ENCODE measurements at places on chromosomes 2 and 18.

DNA sequence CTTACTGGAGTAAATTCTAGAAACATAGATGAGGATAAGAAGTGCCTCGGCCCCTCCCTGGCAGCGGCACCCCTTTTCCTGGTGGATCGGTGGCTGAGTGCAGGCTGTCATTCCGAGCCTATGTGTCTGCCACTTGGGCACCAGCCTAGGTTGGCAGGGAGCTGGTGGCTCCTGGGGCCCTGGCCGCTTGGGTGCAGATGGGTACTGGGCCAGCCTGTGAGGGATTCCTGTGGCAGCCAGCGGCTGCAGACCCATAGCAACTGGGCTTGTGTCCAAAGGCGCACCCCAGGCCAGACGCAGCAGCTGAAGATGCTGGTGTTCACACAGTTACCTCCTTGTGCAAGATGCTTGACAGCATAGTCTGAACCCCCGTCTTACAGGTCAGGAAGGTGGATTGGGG, 2.8 kb downstream of the SNORC start:
- no peak for DNase-seq

GRCh38 chr2:112783187-112783714, 1.0 kb downstream of the IL1A start:
- DNase-seq, result no peak

DNA sequence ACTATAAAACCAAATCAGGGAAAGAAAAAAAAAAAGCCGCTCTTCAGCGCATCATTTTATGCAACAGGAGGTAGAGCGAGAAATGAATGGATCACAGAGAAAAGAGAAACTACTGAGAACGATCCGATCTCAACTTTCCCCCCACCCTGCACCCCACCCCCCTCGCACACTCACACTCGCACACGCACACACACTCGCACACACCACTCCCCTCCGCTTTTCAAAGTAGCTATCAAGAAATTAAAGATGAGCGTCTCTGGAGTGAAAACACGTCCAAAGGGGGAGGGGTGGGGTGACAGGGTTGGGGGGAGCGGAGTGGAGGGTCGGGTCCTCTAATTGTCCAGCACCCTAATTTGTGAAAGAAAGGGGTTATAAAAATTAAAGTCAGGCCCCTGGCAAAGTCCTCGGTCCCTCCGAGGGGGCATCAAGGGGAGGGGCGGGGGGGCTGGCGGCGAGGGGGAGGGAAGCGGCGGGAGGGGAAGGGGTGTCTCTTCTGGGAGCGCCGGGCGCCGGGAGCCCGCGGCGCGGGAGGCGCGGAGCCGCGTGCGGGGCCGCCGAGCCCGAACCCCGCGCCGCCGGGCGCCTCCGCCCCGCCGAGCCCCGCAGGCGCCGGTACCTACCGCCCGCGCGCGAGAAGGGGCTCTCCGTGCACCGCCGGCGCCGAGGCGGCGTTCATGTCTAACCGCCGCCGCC, 428 bp downstream of the TCF4 start:
- DNase-seq, result peak; percentile 12

DNA sequence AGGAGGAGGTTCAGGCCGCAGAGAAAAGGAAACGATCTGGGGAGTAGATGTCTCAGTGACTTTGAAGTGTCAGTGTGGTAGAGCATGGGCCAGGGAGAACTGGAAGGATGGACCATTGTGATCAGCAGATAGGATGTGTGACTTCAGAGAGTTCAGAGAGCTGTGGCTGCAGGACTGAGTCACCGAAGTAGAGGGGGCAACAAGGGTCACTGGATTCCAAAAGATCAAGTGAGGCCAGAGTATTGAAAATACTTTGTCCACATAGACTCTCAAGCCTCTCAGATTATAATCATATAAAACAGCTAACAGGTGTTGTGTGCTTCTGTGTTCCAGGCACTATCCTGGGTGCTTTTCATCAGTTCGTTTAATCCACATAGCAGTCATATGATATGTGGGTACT, 99.4 kb downstream of the CRIM1 start:
- no peak for DNase-seq

DNA sequence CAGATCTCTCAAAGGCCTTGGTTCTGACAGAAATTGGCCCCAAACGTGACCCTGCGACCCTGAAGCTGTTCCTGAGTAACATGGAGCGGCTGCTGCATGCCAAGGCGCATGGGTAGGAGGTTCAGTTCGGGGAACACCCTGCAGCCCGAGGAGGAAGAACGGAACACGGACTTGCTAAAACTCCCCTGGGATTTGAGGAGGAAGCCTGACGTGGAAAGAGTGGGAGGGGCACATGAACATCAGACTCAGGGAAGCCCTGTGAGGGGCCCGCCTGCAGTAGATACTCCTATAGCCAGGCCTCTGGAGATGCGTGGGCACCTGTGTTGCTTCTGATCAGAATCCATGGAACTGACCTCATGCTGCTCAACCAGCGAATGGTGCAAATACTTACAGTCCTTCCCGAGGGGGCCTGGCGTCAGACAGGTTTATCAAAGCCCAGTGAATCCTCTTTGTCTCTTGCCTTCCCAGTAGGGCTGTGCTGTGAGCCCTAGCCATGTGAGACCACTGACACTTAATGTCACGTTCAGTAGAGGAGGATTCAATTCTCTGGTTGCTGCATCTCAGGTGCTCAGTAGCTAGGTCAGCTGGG, 46.8 kb downstream of the IMPA2 start:
- no peak for DNase-seq

DNA sequence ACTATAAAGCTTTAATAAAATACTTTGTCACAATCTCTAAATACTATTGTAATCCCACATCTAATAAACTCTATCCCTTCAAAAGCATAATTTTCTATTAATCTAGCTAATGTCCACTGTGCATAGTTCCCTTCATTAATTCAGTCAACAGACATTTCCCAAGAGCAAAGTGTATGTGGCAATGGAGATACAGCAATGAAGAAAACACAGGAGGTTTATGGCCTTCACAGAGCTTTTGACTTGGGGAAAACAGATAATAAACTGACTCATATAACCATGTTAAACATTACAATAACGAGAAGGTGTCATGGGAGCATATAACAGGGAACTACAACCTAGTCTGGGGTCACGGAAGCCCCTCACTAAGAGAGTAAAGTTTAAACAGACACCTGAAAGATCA, 86.3 kb downstream of the SPIRE1 start:
- no peak for DNase-seq

DNA sequence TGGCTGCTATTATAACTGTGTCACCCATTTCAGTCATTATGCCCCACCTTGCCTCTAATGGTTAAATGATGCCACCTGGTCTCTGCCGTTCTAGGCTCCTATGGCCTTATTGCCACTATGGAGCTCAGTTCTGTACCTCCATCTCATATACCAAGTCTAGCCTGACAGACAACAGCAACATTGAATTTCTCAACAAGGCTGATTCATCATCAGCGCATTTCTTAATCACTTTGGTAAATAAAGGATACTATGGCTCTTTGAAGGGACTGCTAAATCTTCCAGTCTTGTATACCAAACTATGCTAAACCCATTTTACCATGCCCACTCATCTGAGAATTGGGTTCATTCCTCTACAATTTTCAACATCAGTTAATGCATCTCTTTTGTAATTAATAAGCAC, 784.5 kb upstream of the CELF4 start:
- peak; percentile 33 for DNase-seq

DNA sequence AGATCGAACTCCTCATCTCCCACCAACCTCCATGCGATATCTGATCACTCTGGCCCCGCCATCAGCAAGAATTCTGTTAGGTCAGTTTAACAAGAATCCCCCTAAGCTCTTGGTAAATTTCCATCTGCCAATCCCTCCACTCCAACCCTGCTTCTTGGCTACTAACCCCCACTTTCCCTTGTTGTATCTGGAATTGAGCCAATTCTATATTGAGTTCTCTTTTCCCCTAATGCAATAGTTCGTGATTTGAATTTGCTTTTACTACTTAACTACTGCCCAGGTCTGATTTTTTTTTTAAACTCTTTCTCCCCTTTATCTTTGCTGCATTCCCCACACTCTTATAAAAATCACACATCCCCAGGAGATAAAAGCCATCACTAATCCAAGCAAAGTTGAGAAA, 159.3 kb upstream of the STK17B start:
- no peak for DNase-seq

DNA sequence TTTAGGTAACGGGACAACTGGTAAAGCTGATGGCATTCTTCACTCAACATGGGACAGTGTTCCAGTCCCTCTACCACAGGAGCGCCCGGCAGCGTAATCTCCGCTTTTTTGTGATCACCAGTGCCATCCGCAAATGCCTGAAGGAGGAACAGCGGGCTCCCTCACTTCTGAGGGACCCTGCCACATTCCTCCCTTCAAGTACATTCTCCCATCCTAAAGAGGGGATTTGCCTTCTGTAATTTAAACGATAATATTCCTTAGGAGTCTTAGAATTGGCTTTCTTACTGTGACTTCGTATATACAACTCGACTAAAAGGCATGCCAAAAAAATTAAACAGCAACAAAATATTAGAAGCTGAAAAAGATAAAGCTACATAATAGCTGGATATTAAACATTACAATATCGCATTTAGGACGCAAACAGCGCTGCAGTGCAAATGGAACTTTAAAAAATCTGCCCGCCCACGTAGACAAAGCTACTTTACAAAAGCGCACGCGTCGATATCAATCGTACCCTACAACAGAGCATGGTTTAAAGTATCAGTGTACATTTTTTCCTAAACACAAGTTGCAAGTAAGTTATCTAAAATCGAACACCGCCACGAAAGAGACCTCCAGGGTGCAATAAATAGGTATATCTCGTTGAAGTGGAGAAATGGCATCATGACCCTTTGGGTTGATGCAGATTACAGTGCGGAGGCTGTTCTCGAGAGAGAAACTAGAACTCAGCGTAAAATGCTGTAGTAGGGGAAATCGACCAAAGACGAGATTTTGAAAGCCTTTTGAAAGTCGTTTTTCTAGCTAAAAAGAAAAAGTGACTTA, 2.3 kb upstream of the VSNL1 start:
- peak; percentile 14 for DNase-seq

DNA sequence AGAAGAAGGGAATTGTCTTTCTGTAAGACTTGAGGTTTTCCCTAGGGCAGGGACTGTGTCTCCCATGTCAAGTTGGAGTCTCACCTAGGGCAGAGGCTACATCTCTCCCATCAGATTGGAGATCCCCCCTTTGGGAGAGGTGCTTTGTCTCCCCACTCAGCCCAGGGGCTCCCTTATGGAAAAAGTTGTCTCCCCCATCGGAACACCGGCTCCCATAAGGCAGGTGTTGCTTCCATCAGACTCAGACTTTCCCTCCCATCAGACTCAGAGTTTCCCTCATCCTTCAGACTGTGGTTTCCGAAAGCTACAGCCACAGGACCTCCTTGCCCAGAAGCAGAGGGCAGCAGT, 5.8 kb downstream of the ANKRD53 start:
- no peak for DNase-seq

DNA sequence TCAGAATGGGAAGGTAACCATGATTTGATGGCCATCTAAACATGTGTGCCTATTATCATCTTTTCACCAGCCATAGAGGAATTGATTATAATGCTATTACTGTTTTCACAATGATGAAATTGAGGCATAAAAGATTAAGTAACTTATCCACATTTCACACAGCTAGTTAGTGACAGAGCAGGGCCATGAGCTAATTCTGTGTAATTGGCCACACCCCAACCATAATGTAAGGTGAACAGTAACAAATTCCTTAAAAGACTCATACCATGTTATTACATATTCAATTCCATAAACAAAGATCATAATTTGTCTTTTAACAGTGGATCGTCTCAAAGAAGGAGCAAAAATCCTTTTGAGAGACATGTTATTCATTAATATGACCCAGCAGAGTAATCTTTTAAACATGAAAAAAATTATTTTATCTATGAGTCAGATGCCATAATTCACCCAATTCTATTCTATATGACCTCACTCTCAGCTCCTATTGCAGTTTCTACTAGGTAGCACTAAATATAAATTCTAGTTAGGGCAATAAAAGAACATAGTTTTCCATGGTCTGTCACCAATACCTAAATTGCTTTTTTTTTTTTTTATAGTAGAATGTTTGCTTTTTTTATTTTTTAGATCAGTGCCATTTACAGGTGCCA, 475.8 kb upstream of the SLC39A10 start:
- DNase-seq, result no peak

DNA sequence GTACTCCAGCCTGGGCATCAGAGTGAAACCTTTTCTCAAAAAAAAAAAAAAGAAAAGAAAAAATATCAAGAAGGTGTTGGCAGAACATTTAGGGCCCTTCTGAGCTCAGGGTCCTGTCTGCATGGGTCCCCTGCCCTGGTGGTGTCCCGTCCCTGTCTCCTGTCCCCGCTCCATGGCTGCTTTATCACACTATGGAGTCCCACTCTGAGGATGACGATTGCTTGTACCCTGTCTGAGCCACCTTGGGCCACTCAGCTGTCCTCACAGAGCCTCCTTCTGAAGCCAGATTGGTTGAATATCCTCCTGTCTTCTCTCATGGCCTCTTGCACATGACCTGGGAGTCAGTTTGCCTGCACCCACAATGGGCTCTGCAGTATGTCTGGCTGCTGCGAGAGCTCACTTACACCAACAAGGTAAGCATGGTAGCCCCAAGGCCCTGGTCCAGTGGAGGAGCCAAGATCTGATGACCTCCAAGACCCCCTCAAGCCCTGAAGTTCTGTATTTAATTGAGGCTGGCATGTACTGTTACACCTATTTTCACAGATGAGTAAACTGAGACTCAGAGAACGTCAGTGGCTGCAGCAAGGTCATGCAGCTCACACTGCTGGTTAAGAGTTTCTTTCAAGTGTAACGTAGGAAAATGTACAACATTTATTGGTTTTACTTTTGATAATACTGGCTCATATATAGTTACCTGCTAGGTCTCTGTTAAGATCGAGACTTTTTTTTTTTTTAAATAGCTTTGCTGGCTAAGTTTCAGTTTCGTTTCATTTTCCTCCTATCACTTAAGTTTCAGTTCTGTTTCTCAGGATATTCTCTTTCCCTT, 16.9 kb upstream of the ZCCHC2 start:
- peak; percentile 24 for DNase-seq

DNA sequence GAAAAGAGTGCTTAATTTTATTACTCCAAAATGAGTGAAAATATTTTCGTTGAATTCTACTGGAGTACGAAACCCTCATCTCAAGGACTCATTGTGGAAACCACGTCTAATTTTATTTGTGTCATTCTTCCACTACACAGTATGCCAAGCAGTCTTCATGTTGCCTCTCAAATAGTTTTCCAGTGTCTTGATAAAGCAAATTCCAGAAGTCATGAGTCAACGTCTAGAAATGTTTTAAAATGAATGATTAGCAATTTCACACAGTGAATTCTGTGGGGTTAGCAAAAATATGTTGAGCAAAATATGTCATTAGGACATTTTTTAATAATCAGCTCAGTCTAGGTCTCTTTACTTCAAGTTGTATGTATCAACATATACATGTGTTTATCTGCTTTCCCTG, 865.5 kb downstream of the DSC3 start:
- peak; percentile 14 for DNase-seq

DNA sequence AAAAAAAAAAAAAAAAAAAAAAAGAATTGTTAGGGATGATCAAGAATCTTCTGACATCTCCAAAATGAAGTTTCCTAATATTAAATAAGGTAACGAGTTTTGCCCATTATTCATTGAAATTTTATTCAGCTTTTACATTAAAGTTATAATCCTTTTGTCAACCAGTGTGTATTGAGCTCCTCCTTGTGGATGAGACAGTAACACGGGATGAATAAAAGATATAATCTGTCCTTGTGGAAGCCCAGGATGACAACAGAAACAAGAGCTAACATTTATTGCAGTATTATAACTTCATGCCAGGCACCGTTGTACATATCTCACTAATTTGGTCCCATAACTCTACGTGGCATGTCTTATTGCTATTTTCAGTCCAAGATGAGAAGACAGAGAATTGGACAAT, 33.4 kb upstream of the SERPINB7 start:
- DNase-seq, result peak; percentile 40

- DNase-seq, result peak; percentile 71
Measured at GRCh38 chr2:145380436-145381017, 860.6 kb upstream of the ZEB2 start.

Measured in mammary epithelial cell (primary cell).